DMS79 (cell line): ENCODE measurements at places on chromosomes 5 and 9.

DNA sequence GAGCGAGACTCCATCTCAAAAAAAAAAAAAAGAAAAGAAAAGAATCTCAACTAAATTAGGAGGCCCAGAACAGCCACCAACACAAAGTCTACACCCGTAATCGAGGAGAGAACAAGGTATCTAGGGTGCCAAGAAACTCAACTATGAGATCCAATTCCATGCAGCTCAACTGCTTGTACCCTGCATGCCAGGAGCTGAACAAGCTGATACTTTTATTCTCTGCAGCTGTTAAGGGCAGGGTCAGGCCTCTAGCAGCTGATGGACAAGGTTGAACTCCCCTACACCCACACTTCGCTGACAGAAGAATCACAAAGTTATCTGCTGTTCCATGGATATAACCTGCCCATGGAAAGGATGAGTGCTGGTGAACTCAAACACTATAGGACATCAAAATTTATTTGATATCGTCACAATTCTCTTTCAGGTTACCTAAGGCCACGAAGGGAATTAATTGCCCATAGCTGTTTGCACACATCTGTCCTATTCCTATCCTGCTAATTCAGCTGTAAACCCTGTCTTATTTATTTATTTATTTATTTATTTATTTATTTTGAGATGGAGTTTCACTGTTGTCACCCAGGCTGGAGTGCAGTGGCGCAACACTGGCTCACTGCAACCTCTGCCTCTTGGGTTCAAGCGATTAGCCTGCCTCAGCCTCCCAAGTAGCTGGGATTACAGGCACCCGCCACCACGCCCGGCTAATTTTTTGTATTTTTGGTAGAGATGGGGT is 20.7 kb downstream of the UBAP2 start:
- DNase-seq: no peak

- DNase-seq: no peak
Measured at GRCh38 chr5:77239126-77239741, 28.8 kb downstream of the PDE8B start.

- peak; percentile 84 for DNase-seq
Measured at GRCh38 chr9:85940832-85941621, at the start of gene NAA35. NAA35 (plus strand) TSS chr9:85941146; CDS start chr9:85942160, 1,014 bp downstream.

DNA sequence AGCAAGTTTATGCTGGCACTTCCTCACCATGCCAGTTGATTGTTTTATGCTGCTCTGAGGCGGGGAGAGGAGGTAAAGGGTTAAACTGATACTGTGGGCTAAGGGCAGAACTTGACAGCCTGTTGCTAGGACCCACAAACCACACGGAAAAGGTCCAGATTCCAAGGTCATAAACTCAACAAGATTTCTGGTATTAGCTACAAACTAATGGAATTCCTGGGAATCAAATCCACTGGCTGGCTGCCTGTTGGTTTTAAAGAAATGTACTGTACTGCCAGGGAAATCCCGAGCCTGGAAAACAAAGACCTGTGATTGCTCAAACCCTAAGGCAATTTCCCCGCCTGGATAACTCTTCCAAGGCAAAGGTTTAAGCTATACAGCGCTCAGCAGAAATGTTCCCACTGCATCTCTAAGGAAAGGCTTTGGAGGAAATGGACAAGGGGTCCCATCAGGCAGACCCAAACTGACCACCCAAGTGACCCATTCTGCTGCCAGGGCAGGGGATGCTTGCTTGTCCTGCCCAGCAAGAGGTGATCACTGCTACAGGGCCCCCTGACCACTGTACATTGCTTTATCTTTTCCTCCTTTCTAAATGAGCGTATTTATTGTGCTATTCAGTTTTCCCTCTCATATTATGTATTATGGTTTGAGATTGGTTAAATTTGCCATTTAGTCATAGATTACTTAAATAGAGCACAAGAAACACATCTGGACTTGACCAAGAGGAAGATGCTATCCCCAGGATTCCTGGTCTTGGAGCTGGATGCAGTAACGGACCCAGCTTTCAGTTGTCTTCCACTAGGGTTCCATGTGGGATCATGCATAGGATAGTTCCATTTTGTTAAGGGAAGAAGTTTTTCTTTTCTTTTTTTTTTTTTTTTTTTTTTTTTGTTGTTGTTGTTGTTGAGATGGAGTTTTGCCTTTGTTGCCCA is 124.3 kb downstream of the SUSD1 start:
- DNase-seq: no peak

DNA sequence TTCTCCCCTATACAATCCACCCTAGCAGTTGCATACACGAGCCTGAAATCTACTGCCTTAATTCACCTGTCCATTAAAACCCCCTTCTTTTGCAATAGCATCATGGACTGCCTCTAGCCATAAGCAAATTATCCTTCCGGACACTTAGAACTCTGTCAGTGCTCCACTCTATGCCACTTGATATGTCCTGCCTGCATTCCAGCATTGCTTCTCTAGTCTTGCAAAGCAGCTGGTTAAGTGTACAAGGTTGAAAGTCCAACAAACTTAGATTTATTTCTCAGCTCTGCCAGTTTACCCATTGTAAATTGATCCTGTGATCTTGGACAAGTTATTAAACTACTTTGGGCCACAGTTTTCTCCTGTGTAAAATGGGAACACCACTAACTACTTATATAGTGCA is 197.9 kb downstream of the EPB41L4A start:
- DNase-seq: no peak

DNA sequence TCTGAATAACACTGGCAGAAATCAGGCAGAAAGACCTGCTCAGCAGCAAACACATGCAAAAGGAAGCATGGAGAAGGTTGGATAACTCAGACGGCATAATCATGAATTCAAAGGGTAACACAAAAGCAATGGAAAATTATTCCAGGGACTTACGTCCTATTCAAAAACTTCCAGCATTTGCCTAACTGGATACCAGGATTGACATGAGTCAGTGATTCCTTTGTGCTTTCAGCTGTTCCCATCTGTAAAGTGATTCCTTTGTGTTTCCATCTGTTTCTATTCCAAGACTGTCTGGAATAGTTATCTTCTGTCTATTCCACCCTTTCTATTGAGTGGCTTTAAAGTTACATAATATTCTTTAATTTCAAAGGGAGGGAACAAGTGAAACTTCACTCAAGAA is 1361.7 kb upstream of the CDH9 start:
- DNase-seq: no peak

- no peak for DNase-seq
Measured at GRCh38 chr5:169861934-169862333, 118.4 kb downstream of the INSYN2B start.

GRCh38 chr9:99237356-99237755 is 15.3 kb downstream of the SEC61B start:
- DNase-seq: no peak

DNA sequence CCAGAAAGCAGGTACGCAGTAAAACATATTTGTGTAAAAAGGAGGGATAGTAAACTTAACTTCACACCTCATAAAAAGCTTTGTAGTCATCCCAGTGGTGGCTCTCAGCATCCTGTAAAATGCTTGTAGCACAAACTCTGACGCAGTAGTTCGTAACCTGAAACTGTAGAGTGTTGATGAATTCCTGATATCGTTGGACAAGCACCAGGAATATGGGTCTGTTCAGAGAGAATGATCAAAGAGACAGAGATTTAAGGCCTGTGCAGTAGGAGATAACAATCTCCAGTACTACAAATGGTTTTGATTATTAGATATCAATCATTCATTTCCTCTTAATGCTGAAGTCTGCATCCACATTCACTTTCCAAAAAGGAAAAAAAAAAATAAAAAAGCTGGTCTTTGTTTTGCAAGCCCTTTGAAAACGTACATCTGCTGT is 148.5 kb downstream of the KIAA0825 start:
- DNase-seq: no peak

- DNase-seq: no peak
Measured at GRCh38 chr5:6718161-6718681, 5.0 kb downstream of the TENT4A start.

GRCh38 chr9:109974143-109974917 is 194.3 kb downstream of the PALM2AKAP2 start:
- DNase-seq: no peak

DNA sequence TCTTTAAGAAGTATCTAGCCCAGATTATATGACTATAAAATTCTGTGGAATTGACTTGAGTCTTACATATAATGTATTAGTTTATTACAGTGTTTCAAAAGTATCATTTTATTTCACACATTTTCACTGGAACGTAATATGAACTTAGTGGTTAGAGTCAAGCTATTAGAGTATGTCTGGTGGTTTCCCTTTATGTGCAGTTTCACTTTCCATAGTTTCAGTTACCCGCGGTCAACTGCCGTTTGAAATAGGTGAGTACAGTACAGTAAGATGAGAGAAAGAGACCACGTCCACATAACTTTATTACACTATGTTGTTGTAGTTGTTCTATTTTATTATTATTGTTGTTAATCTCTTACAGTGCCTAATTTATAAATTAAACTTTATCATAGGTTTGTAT is 50.5 kb downstream of the COMMD10 start:
- no peak for DNase-seq

DNA sequence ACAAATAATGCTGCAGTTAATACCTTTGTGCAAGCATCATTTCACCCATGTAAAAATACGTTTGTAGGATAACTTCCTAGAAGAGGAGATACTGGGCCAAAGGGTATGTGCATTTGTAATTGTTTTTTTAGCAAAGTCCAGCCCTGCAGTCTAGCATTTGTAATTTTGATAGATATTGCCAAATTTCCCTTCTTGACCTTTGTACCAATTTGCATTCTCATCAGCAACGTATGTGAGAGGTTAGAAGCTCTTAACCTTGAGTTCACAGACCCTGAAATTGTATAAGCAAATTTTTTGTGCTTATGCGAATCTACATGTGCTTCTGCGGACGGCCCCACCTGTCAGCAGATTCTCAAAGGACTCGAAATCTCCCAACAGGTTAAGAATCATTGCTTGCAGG is 18.6 kb upstream of the TOMM5 start:
- no peak for DNase-seq

GRCh38 chr5:14884062-14884612 is 12.6 kb upstream of the ANKH start:
- DNase-seq: no peak

DNA sequence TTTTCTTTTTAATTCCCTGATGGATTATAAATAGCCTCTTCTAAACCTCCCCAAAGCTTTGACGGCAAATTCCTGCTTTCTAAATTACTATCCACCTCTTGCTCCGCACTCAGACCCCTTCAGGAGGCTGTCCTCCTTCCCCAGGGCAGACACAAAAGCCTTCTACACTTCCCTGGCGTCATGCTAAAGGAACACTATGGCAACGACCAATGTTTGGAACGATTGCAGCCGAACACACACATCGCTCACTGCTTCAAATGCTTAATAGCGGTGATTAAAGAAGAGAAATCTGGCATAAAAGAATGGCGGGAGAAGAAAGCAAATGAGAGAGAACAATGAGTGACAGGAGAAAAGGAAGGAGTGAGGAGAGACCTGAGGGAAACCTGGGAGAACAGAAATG is 297.3 kb downstream of the MLLT3 start:
- DNase-seq: no peak

GRCh38 chr9:32524892-32525708 is 896 bp downstream of the RIGI start:
- DNase-seq: peak; percentile 59

- no peak for DNase-seq
Measured at GRCh38 chr5:135120951-135121350, 86.9 kb upstream of the PITX1 start.

- DNase-seq: no peak
Measured at GRCh38 chr5:168312606-168313295, 21.3 kb downstream of the WWC1 start.

GRCh38 chr9:98502976-98503325 is 205.8 kb downstream of the GABBR2 start:
- no peak for DNase-seq

DNA sequence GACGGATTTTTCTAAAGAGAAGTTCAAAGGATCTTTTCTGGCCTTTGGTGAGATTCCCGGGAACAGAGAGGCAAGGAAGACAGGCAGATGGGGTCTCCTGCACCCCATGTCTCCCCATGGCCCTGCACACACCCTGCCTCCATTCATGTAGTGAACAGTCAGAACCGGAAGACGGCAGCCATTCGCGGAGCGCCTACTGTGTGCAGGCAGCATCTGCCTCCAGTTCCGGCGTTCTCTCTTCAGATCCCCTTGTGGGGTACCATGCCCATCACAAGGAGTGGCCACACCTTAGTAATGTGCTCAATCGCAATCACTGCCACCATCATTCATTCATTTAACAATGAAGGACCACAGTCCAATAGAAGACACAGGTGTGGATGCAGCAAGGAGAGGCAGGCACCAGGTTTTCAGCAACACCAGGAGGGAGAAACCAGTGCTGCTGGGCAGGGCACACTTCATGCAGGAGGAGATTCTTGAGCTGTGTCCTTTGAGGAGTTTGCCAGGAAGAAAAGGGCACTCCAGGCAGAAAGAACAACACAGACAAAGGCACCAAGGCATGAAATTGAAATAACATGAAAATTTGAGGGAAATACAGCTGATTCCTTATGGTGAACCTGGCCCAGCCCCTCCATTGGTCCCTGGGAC is 171.5 kb upstream of the PHYKPL start:
- DNase-seq: no peak

DNA sequence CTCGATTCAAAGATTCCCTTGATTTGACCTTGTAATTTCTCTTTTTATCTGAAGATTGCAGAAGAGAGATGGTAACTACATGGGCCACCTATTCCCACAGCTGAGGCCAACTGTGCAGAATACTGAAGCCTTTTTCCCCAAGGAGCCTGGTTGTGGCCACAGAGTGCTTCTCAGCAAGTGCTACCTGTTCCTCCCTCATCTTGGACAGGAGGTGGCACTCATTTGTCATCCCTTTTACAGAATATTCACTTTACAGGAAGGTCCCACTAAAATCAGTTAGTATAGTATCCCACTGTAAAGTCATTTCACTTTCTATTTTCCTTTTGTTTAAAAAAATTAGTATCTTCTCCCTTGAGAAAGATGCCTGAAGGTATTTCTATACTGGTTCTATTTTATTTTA is 346.4 kb downstream of the ARL15 start:
- DNase-seq: no peak

DNA sequence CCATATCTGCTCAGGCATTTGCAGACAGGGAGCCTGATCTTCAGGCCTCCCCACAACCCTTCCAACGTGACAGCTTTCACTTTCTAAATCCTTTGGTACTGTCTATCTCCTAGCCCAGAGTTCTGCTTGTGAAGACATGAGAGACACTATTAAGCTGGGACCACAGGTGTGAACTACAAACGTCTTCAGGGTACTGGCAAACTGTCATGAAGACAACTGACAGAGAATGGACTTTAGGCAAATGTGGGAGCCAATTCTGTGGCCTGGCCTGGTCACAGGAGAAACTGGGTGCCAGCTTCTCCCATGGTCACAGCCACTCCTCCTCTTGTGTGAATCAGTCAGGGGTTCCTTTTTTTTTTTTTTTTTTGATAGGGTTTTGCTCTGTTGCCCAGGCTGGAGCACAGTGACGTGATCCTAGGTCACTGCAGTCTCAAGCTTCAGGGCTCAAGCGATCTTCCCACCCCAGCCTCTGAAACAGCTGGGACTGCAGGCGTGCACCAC is 10.4 kb downstream of the TRIM14 start:
- no peak for DNase-seq
